ENCODE measurements at places on chromosomes 1 and 21.

DNA sequence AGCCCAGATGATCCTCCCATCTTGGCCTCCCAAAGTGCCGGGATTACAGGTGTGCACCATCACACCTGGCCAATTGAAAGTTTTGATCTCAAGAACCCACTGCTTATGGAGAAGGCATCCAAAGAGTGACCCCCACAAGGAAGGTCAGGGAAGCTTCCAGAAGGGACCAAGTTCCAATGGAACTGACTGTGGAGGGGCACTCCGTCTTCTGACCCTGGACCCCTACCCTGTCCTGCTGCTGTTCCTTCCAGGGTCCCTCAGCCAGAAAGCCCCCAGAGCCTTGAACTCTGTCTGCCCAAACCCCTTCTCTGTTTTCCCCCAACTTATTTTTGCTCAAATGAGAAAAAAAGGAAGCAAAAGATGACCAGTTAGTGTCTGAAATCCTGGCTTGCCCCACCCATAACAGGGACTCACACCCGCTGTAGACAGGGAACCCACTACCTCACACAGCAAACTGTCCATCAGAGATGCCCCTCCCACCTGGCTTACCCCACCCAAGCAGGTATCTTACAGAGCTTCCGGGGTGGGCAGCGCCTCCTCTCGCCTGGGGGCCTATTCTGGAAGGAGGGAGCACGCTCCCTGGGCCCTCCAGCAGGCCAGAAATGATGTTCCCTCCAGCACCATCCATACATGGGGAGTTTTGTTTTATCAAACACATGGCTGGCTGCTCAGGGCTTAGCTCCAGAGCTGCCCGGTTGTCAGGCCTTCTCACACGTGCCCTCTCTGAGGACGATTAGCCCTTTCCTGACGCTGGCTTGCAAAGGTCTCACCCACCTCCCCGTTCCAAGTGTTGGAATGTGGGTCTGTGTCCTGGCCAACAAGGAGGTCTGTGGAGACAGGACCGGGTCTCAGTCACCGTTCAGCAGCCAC is 3.1 kb upstream of the WNT3A start:
- H3K36me3 ChIP-seq, result no peaks in the 10 kb centered on the region
- no peak overlapping the region for H3K4me3 ChIP-seq
- H3K27ac ChIP-seq, result no peak overlapping the region
- peaks cover 6% of the 10 kb centered on the region for H3K4me1 ChIP-seq

- H3K4me1 ChIP-seq, result no peaks in the 10 kb centered on the region
- H3K27me3 ChIP-seq, result peaks cover 10% of the 10 kb centered on the region
- no peak for DNase-seq
- H3K27ac ChIP-seq, result no peak overlapping the region
Observed at GRCh38 chr1:47675047-47675675, 237.3 kb downstream of the FOXD2 start.

GRCh38 chr1:21090463-21090862 is 86.2 kb downstream of the EIF4G3 start:
- H3K27me3 ChIP-seq, result no peaks in the 10 kb centered on the region
- H3K4me1 ChIP-seq, result peaks cover 6% of the 10 kb centered on the region

- DNase-seq, result no peak
- H3K36me3 ChIP-seq, result no peaks in the 10 kb centered on the region
- H3K27me3 ChIP-seq, result no peaks in the 10 kb centered on the region
- H3K4me1 ChIP-seq, result no peaks in the 10 kb centered on the region
- no peak overlapping the region for H3K4me3 ChIP-seq
Observed at GRCh38 chr21:40640266-40640789, 206.6 kb downstream of the DSCAM start.

DNA sequence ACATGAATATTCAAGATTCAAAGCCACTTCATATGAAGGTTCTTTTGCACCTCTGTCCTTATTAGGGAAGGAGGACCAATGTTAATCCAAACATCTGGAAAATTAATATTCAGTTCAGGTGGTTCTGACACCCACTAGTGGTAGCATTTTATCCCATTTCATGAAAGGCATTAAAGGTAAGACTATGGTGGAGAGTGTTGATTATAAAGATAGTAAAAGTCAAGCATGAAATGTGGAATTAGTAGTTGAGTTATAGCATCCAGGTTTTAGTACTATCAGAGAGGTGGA is 17.5 kb upstream of the YTHDF2 start:
- DNase-seq, result no peak
- H3K27ac ChIP-seq, result peak overlapping the region; percentile 17
- H3K36me3 ChIP-seq, result peaks cover 6% of the 10 kb centered on the region

DNA sequence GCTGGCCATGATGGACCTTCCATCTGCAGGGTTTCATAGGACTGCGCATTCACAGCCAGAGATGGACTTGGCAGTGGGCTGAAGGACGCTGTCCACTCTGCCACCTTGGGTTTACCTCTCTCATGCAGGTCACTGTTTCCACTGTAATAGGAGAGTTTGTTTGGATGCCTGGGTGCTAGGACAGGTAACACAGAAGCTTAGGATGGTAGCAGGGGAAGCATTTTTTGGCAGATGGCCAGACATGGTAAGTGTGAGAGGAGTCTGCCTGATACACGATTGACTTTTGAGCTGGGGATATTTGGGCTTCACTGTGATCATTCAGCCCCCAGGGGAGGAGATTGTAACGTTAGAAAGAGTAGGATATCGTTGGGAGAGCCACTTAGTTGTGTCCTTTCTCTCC is 11.8 kb downstream of the PSEN2 start:
- peak; percentile 27 for DNase-seq
- H3K27ac ChIP-seq, result peak overlapping the region; percentile 89
- H3K27me3 ChIP-seq, result no peaks in the 10 kb centered on the region

DNA sequence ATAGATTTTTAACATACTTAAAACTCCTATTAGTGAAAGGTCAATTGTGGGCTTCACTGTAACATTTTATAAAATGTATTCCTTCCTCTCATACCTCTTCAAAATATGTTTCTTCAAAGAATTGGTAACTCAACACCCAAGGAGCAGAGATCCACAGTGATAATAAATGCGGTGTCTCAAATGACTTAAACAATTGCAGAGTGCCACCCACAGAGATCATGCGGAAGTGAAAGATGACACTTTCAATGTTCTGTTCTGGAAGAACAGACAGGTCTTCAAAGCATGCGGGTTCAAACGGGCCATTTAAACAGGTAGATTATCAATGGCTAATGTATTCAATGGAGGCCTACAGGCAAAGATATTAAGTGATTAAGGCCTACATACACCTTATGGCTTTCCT is 157.0 kb upstream of the GREM2 start:
- H3K27ac ChIP-seq, result no peak overlapping the region
- no peak overlapping the region for H3K4me3 ChIP-seq
- peaks cover 2% of the 10 kb centered on the region for H3K27me3 ChIP-seq
- no peaks in the 10 kb centered on the region for H3K4me1 ChIP-seq
- H3K36me3 ChIP-seq, result no peaks in the 10 kb centered on the region
- no peak for DNase-seq

GRCh38 chr1:33576821-33577599 is 104.6 kb downstream of the ZSCAN20 start:
- no peak for DNase-seq
- H3K4me3 ChIP-seq, result no peak overlapping the region
- H3K4me1 ChIP-seq, result no peaks in the 10 kb centered on the region

GRCh38 chr1:113135460-113135859 is 62.5 kb downstream of the LRIG2 start:
- H3K27ac ChIP-seq, result no peak overlapping the region
- no peaks in the 10 kb centered on the region for H3K27me3 ChIP-seq
- H3K4me3 ChIP-seq, result no peak overlapping the region
- H3K36me3 ChIP-seq, result peaks cover 13% of the 10 kb centered on the region

DNA sequence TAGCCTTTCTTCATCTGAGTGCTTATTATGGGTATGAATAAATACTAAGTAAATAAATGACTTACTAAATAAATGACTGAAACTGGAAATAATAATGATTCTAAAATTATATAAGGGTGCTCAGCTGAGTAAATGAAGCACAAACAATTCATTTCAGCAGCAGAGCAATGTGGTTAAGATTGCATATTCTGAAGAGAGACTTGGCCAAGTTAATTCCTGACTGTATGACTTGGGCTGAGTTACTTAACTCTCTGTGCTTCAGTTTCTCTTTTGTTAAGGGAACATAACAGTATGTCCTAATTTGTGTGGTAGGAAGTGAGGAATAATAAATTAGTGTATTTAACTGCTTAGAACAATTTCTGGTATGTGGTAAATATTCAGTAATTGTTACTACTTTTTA is 19.1 kb downstream of the AGL start:
- DNase-seq, result no peak
- H3K36me3 ChIP-seq, result peaks cover 4% of the 10 kb centered on the region
- no peaks in the 10 kb centered on the region for H3K27me3 ChIP-seq
- no peaks in the 10 kb centered on the region for H3K4me1 ChIP-seq

- H3K4me3 ChIP-seq, result no peak overlapping the region
- DNase-seq, result no peak
- peaks cover 12% of the 10 kb centered on the region for H3K4me1 ChIP-seq
- no peak overlapping the region for H3K27ac ChIP-seq
Observed at GRCh38 chr21:35436899-35437298, 387.8 kb upstream of the RUNX1 start.

DNA sequence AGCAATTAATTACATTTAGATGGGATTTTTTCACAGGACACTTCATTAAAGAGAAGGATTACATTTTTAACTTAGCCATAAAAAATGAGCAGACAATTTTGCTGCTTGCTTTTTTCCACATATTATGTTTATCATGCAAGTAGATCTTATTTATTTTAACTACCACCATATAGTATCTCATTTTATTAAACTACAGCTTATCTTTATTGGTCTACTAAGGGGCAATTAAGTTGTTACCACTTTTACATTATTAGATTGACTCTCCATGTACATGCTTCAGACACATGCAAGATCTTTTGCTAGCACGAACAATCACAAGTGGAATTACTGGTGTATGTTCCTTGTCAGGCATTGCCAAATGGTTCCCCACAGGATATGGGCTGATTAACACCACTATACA is 99.8 kb upstream of the NFIA start:
- H3K4me1 ChIP-seq, result peaks cover 2% of the 10 kb centered on the region
- no peak overlapping the region for H3K27ac ChIP-seq
- no peak overlapping the region for H3K4me3 ChIP-seq
- no peaks in the 10 kb centered on the region for H3K27me3 ChIP-seq
- DNase-seq, result no peak
- no peaks in the 10 kb centered on the region for H3K36me3 ChIP-seq

DNA sequence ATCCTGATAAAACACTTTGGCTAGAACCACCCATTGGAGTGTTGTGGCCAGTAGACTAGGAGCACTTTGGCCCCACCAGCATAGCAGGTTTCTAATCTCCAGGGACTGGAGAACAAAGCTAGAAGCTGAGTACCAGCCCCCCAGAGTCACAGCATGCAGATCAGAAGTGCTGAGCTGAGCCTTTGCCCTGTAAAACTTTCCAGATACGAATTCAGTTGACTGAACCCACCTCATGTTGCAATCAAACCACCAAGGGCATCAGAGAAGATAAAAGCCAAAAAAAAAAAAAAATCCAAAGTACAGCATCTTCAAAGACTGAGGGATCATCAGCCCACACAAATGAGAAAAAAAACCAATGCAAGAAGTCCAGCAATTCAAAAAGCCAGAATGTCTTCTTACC is 8.7 kb upstream of the CD53 start:
- H3K27ac ChIP-seq, result peak overlapping the region; percentile 40
- no peaks in the 10 kb centered on the region for H3K27me3 ChIP-seq
- no peak for DNase-seq
- H3K36me3 ChIP-seq, result peaks cover 30% of the 10 kb centered on the region
- peaks cover 54% of the 10 kb centered on the region for H3K4me1 ChIP-seq

Measured in activated CD8-positive, alpha-beta T cell treated with anti-CD3 and anti-CD28 coated beads for 36 hours (primary cell).